ENCODE measurements at places on chromosomes 7 and 10.

GRCh38 chr10:119375574-119376272, 166.8 kb downstream of the RGS10 start:
- DNase-seq: no peak

- DNase-seq: no peak
These were observed 60.4 kb downstream of the VIPR2 start for GRCh38 chr7:159084069-159084801.

- no peak for DNase-seq
These were observed 13.4 kb upstream of the CRYGN start for GRCh38 chr7:151453326-151453791.

DNA sequence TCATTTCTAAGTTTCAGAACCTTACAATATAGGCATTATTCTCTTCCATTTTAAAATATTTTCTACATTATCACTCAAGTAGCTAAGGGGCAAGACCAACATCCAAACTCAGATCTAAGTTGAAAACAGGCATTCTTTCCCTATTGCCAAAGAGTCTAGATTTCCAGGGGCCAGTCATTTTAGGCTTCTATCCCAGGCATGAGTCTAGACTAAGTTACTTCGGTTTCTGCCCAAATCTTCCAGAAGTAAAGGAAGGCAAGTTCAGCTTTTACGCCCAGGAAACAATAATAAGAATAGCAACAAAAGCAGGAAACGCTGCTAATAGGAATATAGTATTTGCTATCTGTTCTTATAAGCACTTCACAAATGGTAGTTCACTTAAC, 189.9 kb downstream of the DGKI start:
- no peak for DNase-seq

- DNase-seq: no peak
These were observed 15.0 kb downstream of the ARPC1A start for GRCh38 chr7:99340659-99341058.

DNA sequence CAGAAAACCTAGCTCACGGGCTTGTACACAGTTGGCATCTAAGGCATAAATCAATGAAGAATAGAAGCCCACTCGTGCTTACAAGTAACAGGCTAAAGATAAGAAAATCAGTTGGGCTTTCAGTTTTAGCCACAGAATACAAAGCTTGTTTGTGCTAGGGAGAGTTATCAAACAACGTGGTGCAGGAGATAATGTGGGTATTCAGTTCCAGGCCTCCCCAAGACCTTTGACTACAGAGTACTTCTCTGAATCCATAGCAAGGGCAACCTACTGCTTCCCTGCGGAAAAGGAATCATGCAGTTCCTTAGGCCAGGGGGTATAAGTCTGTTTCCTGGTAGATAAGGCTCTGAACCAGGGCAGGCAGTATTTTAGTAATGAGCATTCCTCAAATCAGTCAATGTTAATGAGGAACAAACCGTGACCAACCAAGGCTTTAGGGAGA, 219.5 kb upstream of the CSTF2T start:
- no peak for DNase-seq

DNA sequence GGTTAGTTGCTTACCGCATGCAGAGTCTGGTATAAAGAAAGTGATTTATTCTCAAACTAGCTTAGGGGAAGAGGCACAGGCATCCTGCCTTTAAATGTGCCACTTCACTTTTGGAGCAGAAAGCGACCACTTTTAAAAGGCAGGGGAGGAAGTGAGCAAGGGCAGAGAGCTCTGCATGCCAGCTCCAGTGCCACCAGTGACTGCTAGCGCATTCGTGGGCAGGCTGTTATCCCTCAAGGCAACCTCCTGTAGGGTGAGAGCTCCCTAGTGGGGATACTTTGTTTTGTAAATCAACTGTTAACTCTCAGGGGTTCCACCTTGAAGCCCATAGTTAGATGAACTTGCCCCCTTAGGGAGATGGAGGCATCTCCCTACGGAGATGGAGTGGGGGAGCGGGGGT, 29.4 kb upstream of the GRB10 start:
- DNase-seq: no peak

- DNase-seq: no peak
These were observed 278.5 kb downstream of the BICC1 start for GRCh38 chr10:58791137-58791536.

DNA sequence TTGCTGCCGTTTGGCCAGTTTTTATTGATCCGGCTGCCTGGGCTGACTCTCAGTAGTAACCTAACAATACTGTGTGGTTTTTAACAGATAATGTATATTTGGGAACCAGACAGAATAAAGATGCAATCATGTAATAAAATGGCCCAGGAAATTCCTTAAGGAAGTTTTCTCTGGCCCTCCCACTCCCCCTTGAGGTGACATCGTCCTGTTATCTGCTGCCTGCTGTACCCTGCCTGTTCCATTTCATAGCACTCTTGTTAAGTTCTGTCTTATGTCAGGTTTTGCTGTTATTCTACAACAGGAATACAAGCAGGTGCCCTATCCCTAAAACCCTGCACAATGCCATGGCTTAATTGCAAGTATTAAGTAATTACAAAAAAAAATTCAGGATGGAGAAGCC, 12.5 kb downstream of the ITGB8 start:
- DNase-seq: no peak

DNA sequence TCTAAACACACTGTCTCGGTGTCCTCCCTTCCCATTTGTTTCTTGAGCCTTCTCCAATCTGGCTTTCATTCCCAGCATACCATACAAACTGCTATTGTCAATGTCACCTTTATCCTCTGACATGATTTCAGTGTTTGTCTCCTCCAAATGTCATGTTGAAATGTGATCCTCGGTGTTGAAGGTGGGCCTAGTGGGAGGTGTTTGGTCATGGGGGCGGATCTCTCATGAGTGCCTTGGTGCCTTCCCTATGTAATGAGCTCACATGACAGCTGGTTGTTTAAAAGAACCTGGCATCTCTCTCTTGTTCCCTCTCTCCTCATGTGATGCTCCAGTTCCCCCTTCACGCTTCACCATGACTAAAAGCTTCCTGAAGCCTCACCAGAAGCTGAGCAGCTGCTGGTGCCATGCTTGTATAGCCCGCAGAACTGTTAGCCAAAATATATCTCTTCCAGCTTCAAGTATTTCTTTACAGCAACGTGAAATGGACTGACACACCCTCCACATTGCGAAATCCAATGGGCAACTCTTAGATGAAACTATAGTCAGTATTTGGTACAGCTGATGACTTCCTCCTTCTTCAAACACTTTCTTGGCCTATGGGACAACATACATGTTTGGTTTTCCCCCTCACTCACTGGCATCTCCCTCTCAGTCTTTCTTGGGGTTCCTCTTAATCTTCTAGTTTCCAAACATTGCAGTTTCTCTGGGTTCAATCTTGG, 27.8 kb downstream of the RNLS start:
- no peak for DNase-seq

DNA sequence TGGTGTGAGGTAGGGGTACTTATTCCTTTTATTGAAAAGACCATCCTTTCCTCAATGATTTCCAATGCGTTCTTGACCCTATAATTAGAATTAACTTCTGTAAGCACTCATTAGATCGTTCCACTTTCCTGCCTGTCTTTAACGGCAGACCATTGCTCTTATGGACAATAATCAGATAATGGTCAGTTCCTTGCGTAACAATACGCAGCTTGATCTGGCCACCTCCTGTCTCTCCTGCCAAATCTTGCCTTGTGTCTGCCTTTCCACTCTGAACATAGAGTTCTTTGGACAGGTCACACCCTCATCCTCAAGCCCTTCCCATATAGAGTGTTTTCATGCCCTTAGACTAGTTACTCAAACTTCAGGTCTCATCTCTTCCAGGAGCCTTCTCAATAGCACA, 2.4 kb upstream of the WIPI2 start:
- DNase-seq: no peak

- no peak for DNase-seq
These were observed 67.8 kb upstream of the DNAJC1 start for GRCh38 chr10:22071332-22071731.

GRCh38 chr7:131186816-131187215, 140.9 kb upstream of the MKLN1 start:
- no peak for DNase-seq

- no peak for DNase-seq
These were observed 296.1 kb downstream of the BAMBI start for GRCh38 chr10:28973309-28973972.

DNA sequence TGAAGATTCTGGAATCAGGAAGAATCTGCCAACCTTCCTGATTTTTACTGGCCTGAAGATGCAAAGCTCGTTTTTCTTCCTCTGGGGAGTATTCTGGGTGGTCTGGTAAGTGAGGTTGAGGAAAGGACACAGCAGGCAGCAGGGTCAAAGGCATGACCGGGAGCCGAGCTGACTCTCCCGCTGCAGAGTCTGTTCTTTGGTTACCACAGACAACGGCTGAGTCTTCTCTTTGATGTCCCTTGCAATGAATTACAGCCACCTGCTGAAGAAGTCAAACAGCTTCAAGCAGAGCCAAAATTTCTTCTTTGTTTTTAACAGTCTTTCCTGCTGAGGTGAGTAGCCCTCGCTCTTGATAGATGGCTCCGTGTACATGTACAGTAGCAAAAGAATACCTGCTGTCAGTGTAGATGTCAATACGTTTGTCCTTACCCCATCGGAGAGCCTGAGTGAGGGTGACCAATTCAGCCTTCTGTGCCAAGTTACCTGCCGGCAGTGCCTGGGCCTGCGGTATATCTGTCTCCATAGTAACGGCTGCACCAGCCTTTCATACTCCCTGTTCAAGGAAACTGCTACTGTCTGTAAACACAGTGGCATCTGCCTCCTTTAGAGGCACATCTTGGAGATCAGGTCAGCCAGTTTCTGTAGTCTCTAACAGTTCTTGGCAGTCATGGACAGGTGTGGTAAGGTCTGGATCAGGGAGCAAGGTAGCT, 76.4 kb downstream of the PRR15 start:
- DNase-seq: no peak

DNA sequence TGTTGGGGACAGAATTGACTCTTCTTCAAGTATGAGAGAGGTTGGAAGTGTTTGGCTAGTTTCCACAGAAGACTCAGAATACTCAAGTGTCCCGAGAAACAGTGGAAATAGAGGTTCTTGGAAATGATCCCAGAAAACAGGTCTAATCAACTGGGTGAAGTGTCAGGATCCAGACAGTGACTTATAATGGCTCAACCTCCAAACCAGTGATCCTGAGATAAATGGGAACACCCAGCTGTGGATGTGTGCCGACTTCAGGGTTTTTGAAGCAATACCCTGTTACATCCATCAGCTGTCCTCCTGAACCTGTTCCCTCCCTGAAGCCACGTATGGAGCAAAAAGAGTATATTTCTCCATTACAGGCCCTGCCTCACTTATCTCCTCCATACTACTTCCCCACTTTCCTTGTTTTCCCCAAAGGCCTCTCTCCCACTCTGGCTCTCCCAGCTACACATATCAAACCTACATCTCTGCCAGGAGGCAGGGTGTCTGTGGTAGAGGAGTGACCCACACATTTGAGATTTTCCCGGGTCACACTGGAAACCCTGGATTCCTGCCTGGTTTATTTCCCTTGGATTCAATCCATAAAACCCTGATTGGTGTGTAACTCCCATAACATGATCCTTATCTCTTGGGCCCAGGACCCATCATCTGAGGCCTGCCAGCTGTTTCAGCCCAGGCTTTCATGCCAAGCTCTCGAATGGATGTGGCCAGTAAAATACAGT, 17.6 kb upstream of the ELOVL3 start:
- no peak for DNase-seq

DNA sequence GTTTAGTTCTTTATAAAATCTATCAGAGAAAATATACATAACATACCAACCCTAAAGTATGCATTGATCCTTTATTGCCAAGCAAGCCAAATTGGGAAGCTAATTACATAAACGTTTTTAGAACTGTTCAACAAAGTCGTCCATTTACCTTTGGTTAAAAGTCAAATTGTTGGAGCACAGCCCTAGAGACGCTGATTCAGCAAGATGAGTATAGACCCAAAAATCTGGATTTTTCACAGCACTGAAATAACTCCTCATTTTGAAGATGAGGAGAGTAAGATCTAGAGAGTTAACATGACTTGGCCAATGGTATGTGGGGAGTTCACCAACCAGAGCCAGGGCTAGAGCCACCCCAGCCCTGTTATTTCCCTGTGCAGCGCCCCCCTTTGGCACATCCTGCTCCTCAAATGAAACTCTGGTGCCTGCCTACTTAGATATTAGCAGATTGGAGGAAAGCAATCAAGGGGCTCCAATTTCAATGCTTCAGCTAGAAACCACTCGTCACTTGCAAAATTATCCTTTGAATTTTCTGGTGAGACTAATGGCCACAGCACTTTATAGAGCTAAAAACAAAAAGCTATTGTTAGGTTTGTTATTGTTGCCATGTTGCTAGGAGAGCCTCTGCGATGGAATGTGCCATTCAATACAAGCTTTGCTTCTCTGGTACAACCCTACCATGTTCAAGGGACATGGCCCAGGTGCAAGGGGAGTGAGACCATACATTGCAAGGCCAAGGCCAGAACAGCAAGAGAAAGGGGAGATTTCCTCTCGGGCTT, 132.6 kb upstream of the ZEB1 start:
- DNase-seq: no peak

GRCh38 chr10:8873310-8873709, 818.8 kb downstream of the GATA3 start:
- DNase-seq: no peak

DNA sequence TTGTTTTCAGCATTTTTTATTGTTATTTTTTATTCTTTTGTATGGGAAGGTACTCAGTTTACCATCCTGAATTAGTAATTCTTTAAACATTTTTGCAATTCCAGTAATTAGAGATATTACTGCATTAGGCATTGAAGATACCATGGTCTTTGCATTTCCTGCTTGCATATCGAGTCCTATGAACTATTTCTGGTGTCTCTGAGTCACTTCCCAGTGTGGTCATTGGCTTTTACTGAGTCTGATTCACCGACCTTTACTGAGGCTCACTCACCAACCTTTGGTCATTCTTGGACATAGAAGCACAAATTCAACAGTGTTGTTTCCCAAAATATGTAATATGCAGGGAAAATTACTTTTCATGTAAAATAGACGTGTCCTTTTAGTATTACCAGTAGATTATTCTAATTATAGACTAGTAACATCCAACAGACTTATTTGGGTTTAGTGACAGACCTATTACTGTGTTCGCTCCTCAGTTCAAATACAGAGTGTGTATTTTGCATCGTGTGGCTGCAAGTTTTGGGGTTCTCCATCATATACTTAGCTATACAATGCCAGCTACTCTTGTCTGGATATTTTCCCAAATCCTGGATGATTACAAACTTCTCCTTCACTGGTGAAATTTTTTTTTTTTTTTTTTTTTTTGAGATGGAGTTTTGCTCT, 180.7 kb upstream of the PRSS1 start:
- no peak for DNase-seq

- no peak for DNase-seq
These were observed 54.1 kb downstream of the KIAA1217 start for GRCh38 chr10:24262929-24263590.

GRCh38 chr7:35670856-35671569, 23.9 kb downstream of the HERPUD2 start:
- no peak for DNase-seq

Data from activated CD4-positive, alpha-beta T cell treated with anti-CD3 and anti-CD28 coated beads, Interleukin-2, Interleukin-6, amounts not matched to agents 100 ng/mL and 50 ng/mL, durations not matched to agents 16 hours and 8 hours (primary cell).